ENCODE measurements at places on chromosomes 2 and 18. TPM values are rescaled to one million over a fixed set of nuclear protein-coding genes. Genes with fewer than 3 reads are reported as not detected.

GRCh38 chr18:6811816-6812215 lies 82.3 kb downstream of the ARHGAP28 start:
- DNase-seq = no peak
- H3K36me3 ChIP-seq = peaks cover 29% of the 10 kb centered on the region
- H3K4me1 ChIP-seq = no peaks in the 10 kb centered on the region
- H3K27ac ChIP-seq = no peak overlapping the region
- H3K4me3 ChIP-seq = no peak overlapping the region

DNA sequence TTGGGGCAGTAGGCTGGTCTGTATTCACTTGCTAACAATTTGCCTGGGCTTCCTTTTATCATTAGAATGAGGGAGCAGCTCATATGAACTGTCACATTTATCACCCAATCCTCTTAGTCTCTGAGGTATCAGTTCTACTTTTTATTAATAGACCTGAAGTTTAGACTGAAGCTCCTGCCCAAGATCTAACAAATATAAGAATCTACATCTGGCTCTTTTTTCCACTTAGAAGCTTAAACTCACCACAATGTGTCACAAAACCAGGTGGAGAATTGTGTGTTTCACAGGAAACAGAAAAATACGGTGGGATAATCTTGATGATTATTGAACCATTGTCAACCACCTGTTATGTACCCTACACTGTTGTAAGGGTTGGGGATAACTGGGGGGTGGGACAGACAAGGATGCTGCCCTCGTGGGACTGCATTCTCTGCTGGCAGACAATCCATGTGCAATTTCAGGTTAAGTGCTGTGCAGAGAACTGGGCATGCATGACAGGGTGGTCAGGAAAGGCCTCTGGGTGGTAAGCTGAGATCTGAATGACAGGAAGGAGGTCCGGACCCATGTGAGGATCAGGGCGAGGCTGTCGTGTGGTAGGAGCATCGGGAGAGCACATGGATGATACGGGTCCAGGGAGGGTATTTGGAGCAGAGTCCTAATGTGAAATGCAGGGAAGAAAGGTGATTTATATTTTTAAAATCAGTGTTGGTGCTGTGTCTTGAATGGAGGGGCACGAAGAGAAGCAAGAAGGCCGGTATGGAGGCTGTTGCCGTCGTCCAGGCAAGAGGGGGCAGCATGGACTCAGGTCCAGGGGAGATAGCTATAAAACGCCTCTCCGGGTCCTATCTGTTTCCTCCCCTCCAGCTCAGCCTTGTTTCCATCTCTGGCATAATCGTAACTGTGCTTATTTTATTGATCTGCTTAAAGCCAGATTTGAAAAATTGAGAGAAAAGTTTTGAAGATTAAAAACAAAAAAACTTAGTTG lies 17.6 kb downstream of the MYL12B start:
- H3K27ac ChIP-seq = no peak overlapping the region
- H3K27me3 ChIP-seq = no peaks in the 10 kb centered on the region
- no peak overlapping the region for H3K4me3 ChIP-seq
- no peaks in the 10 kb centered on the region for H3K4me1 ChIP-seq

DNA sequence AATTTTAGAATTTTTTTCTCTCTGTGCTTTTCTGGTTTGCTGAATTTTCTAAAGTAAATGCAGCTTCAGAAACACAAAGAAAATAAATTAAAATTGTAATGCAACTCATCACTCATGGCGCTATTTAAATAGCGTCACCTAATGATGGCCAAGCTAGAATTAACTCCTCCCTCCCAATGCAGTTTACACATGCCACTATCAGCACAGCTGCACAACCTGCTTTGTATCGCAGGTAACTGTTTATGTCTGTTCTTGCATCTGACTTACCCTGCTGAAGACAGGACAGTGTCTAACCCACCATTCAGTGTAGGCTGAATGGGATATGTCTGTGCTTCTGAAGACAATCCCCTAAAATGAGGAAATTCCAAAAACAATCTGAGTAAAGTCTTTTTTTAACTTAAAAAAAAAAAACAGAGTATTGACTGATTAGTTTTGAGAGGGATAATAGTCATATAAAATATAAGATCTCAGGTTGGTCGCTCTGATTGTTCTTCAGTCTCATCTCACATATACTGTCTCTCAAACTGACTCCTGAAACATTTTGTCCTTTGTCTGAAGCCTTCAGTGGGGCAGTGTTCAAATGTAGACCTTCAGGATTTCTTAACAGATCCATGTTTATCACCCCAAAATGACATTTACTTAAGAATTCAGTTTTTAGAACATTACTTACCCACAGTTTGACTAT lies 271.4 kb downstream of the ZEB2 start:
- no peaks in the 10 kb centered on the region for H3K27me3 ChIP-seq
- H3K4me3 ChIP-seq = no peak overlapping the region
- DNase-seq = no peak
- H3K4me1 ChIP-seq = no peaks in the 10 kb centered on the region
- no peaks in the 10 kb centered on the region for H3K36me3 ChIP-seq

GRCh38 chr2:237732070-237732469 lies 66.5 kb upstream of the RBM44 start:
- no peak overlapping the region for H3K4me3 ChIP-seq
- DNase-seq = peak; percentile 48
- peaks cover 25% of the 10 kb centered on the region for H3K4me1 ChIP-seq
- H3K27me3 ChIP-seq = no peaks in the 10 kb centered on the region
- H3K36me3 ChIP-seq = peaks cover 59% of the 10 kb centered on the region

DNA sequence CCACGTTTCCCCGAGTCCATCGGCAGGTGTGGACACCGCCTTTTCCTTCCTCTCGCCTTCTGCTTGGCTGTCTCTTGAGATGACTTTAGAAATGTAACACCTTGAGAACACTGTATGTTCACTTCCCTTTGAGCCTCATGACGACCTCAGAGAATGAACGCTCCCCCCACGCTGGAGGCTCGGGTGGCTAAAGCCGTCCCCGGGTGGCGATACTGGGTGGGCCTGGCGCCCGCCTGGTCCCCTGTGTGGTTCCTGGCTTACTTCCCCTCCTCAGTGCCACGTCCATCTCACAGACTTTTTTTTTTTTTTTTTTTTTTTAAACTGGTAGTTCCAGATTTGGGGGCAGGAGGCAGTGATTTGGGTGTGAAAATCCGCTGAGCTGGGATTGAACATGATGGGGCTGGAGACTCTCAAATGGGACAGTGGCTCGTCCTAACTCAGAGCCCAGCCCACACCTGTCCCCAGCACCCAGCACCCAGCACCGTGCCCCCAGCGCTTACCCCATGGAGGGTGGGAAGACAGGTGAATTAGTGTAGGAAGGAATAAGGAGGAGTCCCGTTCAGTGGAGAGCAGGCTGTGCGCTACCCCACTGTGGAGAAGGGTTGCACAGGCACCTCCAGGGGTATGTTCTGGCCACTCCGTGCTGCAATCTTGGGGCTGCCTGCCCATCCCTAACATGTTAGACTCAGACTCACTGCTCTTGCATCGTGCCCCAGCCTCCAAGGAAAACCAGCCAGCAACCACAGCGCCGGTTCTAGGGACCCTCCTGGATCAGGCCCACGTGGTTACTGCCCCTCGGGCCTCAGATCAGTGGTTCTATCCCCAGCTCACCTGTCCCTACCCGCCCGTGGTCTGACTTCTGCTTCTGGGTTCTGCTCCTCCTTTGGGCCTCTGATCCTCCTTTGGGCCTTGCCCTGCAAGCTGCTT lies 174.0 kb downstream of the ASB1 start:
- no peaks in the 10 kb centered on the region for H3K36me3 ChIP-seq
- H3K4me1 ChIP-seq = no peaks in the 10 kb centered on the region
- no peak for DNase-seq
- H3K27ac ChIP-seq = no peak overlapping the region

DNA sequence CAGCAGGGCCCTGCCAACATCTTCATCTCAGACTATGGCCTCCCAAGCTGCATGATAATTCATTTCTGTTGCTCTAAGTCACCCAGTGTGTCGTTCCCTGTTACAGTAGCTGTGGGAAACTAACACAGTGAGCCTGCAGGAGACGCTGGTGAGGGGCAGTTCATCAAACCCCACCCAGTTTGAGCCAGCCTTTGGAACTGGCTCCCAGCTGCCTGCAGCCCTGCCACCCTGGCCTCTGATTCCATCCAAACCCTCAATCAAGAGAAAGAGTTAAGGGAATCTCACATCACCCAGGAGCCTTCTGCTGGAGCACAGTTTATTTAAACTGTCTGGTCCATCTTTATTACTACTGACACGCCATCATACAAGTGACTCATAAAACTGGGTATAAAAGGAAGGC lies 64.9 kb upstream of the ZCCHC2 start:
- peak; percentile 73 for DNase-seq
- H3K4me1 ChIP-seq = no peaks in the 10 kb centered on the region
- no peak overlapping the region for H3K4me3 ChIP-seq
- H3K36me3 ChIP-seq = no peaks in the 10 kb centered on the region

- peaks cover 41% of the 10 kb centered on the region for H3K27me3 ChIP-seq
- no peaks in the 10 kb centered on the region for H3K36me3 ChIP-seq
- no peak overlapping the region for H3K4me3 ChIP-seq
- H3K27ac ChIP-seq = no peak overlapping the region
These were observed 32.8 kb upstream of the TNS1 start for GRCh38 chr2:218035463-218036100.

DNA sequence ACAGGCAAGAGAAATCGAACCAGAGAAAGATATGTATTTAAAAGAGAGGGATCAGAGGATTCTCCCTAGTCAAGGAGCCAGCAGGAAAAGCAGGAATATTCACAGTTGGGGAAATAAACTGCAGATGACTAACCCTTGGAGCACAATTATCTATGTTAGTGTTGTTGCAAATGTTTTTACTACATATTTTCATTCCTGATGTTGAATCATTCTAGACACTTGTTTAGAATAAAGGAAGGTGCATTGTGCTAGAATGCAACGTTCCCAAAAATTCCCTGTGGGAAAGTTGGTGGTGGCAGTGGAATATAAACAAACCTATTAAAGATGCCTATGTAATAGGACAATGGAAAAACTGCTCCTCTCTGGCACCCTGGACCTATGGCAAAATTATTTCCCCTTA lies 63.3 kb downstream of the DTNA start:
- H3K4me3 ChIP-seq = no peak overlapping the region
- no peaks in the 10 kb centered on the region for H3K27me3 ChIP-seq
- no peaks in the 10 kb centered on the region for H3K4me1 ChIP-seq

GRCh38 chr2:147017951-147018645 lies 826.7 kb upstream of the ACVR2A start:
- H3K4me1 ChIP-seq = no peaks in the 10 kb centered on the region
- no peak overlapping the region for H3K4me3 ChIP-seq
- DNase-seq = no peak
- H3K36me3 ChIP-seq = no peaks in the 10 kb centered on the region

- peak overlapping the region; percentile 5 for H3K27ac ChIP-seq
- H3K27me3 ChIP-seq = no peaks in the 10 kb centered on the region
- DNase-seq = peak; percentile 75
- no peaks in the 10 kb centered on the region for H3K4me1 ChIP-seq
- no peak overlapping the region for H3K4me3 ChIP-seq
These were observed 39.9 kb downstream of the CENPO start for GRCh38 chr2:24832931-24833701.

GRCh38 chr18:11980494-11981191 lies 664 bp upstream of the IMPA2 start:
- peak; percentile 100 for DNase-seq
- no peaks in the 10 kb centered on the region for H3K27me3 ChIP-seq
- peaks cover 2% of the 10 kb centered on the region for H3K4me1 ChIP-seq
- no peaks in the 10 kb centered on the region for H3K36me3 ChIP-seq
- H3K4me3 ChIP-seq = peak overlapping the region; percentile 78

DNA sequence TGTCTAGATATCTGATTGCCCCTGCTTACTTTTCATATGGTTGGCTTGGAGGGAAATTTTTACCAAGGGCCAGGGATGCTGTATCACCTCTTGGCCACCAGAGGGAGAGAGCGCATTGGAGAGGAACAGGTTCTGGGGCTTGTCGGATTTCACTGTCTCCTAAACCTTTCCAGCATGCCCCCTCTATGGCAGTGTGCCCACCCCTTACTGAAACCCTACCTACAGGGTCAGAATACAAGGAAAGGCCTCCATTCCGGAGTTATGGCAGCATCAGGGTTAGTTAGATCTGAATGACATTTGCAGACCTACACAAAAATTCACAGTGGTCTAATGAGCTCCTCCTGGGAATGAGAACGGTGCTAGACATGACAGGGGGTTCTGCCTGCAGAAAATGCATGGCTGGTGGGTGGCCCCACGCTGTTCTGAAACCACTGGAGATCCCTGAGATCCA lies 5.8 kb downstream of the SLC14A2 start:
- DNase-seq = peak; percentile 80
- peaks cover 3% of the 10 kb centered on the region for H3K4me1 ChIP-seq
- no peak overlapping the region for H3K4me3 ChIP-seq
- H3K36me3 ChIP-seq = no peaks in the 10 kb centered on the region

- H3K27ac ChIP-seq = no peak overlapping the region
- no peak for DNase-seq
- no peaks in the 10 kb centered on the region for H3K27me3 ChIP-seq
- H3K4me3 ChIP-seq = no peak overlapping the region
- H3K36me3 ChIP-seq = no peaks in the 10 kb centered on the region
These were observed 13.9 kb upstream of the VRK2 start for GRCh38 chr2:58032764-58033080.

- H3K27me3 ChIP-seq = no peaks in the 10 kb centered on the region
- H3K4me3 ChIP-seq = no peak overlapping the region
- no peak overlapping the region for H3K27ac ChIP-seq
- H3K4me1 ChIP-seq = no peaks in the 10 kb centered on the region
- no peaks in the 10 kb centered on the region for H3K36me3 ChIP-seq
These were observed 185.3 kb downstream of the ANKRD30B start for GRCh38 chr18:14933049-14933851.

GRCh38 chr18:4762330-4762729 lies 307.2 kb upstream of the DLGAP1 start:
- no peak overlapping the region for H3K4me3 ChIP-seq
- H3K36me3 ChIP-seq = no peaks in the 10 kb centered on the region
- H3K27ac ChIP-seq = no peak overlapping the region
- no peak for DNase-seq

DNA sequence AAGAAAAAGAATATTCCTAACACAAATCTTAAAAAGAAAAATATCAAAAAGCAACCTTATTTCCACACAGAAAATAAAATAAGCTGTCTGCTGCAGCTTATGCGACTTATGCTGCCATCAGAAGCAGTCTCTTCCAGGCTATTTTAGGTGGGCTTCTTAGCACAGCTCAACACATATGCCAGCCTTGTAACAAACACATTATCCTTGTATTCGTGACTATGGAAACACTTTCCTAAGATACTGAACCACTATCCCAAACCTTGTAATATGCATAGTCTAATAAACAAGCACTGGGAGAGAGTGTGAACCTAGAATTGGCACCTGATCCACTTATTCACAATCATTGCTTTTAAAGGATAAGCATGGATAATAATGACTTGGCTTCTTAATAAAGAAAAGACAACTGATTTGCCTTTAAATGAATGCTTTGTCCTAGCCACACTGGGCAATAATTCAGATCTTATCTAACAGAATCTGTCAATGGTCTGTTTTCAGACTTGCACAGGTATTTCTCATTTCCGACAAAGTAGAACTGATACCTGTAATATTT lies 40.0 kb upstream of the RNU4ATAC start:
- peaks cover 8% of the 10 kb centered on the region for H3K36me3 ChIP-seq
- H3K27ac ChIP-seq = no peak overlapping the region
- H3K4me3 ChIP-seq = no peak overlapping the region
- no peak for DNase-seq

- H3K27me3 ChIP-seq = no peaks in the 10 kb centered on the region
- no peak for DNase-seq
- H3K4me1 ChIP-seq = no peaks in the 10 kb centered on the region
These were observed 10.0 kb upstream of the KIDINS220 start for GRCh38 chr2:8847400-8847799.

The SPP2 gene
- total RNA-seq = not detected

The RAD51AP2 gene
- total RNA-seq = 0.18 TPM

The LIMS3 gene
- total RNA-seq = 4.2 TPM

The DNAJC5G gene
- 0.45 TPM for total RNA-seq

The ALK gene
- total RNA-seq = 0.35 TPM

The PPIG gene
- 71.0 TPM for total RNA-seq

The PID1 gene
- total RNA-seq = 0.55 TPM

The SYT4 gene
- total RNA-seq = 0.82 TPM

The CCBE1 gene
- 0.70 TPM for total RNA-seq
